Right forelimb (tissue), 1 donor: ENCODE measurements at places on chromosomes 5 and 9.

DNA sequence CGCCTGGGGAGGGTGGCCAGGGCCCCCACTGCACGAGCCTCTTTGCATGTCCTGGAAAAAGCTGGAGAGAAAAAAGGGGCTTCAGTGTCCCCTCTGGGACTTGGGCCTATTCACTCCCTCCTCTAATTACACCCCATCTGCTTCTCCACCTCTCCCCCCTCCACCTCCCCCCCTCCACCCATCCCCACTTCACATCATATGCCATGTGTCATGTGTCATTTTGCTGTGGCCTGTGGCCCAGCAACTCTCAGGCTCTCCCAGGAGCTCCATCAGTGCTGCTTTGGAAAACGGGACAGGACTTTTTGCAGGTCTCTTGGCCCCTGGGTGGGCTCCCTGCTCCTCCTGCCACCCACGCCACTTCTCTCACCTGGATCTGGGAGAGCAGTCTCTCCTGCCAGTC, 68.7 kb downstream of the NTNG2 start:
- no peak for DNase-seq

DNA sequence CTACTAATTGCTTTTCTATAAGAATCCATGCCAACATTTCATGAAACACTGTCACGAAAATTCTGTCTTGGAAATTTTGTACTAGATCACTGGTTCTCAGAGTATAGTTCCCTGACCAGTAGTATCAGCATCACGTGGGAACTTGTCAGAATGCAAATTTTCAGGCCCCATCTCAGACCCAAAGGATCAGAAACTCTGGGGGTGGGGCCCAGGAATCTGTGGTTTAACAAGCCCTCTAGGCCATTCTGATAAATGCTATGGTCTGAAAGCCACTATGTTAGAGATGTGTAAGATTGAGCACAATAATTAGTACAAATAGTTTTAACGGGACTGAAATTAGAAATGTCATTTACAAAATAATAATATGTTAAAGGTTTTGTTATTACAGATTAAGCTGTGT, 615.7 kb upstream of the ARRDC3 start:
- DNase-seq: no peak

- no peak for DNase-seq
These were observed 1.3 kb downstream of the ZNF131 start for GRCh38 chr5:43121913-43122484.

- no peak for DNase-seq
These were observed 35.7 kb downstream of the INVS start for GRCh38 chr9:100134731-100135130.
